ENCODE measurements at places on chromosomes 2 and 18. TPM values are rescaled to one million over a fixed set of nuclear protein-coding genes. Genes with fewer than 3 reads are reported as not detected.

Gene TMEM17
- total RNA-seq: 2.9 TPM

DNA sequence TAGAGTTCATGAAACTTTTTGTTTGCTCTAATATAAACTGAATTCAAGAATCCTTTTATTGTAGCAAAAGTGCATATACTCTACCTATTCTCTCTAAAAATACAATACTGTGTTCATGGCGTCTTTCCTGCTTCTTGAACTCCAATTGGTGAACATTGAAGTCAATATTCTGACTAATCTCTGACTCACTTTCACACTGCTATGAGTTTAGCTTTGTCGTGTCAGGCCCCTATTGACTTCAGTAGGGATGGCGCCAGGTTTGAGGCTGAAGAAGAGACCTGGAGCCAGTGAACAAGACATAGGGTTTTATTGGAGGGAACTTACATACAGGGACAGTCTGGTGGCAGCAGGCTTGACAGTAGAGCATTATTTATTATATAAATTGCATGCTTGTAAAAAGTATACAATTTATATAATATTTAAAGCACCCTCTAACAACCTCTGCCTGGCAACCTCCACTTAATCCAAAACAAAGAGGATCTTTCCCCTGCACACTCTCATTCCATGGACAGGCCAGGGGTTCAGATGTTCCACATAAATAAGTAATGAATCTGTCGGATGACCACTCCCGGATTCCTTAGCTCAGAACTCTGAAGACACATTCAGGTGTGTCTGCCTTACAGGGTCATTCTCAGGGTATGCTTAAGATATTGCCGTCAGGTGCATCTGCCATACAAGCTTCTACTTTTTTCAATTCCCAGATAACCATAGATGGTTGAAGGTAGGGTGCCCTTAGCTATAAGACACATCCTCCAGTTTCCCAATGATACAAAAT is 141.0 kb downstream of the CERS6 start:
- H3K27ac ChIP-seq: no peak overlapping the region
- H3K36me3 ChIP-seq: no peaks in the 10 kb centered on the region
- H3K27me3 ChIP-seq: no peaks in the 10 kb centered on the region
- H3K4me3 ChIP-seq: no peak overlapping the region

DNA sequence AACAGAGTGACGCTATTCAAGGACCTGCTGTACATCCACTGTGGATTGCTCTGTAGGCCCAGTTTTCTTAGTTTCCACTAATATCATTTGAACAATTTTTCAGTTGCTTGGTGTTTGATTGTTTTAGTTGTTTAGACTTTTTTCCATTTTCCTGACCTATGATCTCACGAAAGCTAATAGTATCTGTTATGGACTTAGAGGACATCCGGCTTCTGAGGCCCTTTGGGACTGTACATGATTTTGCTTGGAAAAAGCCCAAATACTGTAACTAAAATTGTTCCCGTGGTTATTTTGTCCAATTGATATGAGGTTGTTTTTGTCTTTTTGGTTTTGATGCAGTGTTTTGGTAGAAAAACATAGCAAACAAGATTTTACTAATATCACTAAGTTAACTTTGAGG is 174.6 kb downstream of the PLCL1 start:
- no peaks in the 10 kb centered on the region for H3K36me3 ChIP-seq
- no peak overlapping the region for H3K4me3 ChIP-seq
- H3K27me3 ChIP-seq: peaks cover 30% of the 10 kb centered on the region
- no peak overlapping the region for H3K27ac ChIP-seq

GRCh38 chr18:12030670-12031069 is 49.4 kb downstream of the IMPA2 start:
- no peaks in the 10 kb centered on the region for H3K4me1 ChIP-seq
- H3K4me3 ChIP-seq: no peak overlapping the region
- no peaks in the 10 kb centered on the region for H3K27me3 ChIP-seq
- no peaks in the 10 kb centered on the region for H3K36me3 ChIP-seq

DNA sequence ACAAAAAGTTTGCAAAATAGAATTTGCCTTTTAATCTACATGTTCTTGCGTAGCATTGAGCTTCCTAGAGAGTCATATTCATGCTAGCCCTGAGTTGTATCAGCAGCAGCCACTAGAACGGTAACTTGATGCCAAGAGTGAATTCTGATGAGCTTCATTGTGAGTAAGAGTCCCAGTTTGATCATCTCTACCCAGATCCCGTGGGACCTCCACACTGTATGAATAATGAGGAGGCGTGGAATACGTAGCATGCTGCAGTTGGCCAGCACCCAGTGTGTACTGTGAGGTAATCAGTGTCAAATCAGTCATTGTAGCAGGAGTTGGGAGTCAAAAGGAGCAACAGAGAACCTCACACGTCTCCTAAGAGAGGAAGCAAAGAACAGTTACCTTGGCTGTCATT is 197.9 kb downstream of the NEDD4L start:
- H3K27me3 ChIP-seq: no peaks in the 10 kb centered on the region
- peak; percentile 22 for DNase-seq
- H3K4me3 ChIP-seq: no peak overlapping the region
- peaks cover 15% of the 10 kb centered on the region for H3K4me1 ChIP-seq
- peaks cover 14% of the 10 kb centered on the region for H3K36me3 ChIP-seq

All from PC-3 (cell line).